Activated gamma-delta T cell treated with anti-CD3 and anti-CD28 coated beads, Interleukin-2, amount 50 U/mL, for 16 hours (primary cell): ENCODE measurements at places on chromosomes 11 and 22.
A peak's percentile ranks its signal among the peaks of the same experiment; 100 is the strongest.

GRCh38 chr11:20022363-20023081, 137.8 kb downstream of the DBX1 start:
- DNase-seq = no peak

- DNase-seq = no peak
Measured at GRCh38 chr22:50058061-50058905, at the start of gene TTLL8. TSS of gene TTLL8 (minus strand) at chr22:50058298.

DNA sequence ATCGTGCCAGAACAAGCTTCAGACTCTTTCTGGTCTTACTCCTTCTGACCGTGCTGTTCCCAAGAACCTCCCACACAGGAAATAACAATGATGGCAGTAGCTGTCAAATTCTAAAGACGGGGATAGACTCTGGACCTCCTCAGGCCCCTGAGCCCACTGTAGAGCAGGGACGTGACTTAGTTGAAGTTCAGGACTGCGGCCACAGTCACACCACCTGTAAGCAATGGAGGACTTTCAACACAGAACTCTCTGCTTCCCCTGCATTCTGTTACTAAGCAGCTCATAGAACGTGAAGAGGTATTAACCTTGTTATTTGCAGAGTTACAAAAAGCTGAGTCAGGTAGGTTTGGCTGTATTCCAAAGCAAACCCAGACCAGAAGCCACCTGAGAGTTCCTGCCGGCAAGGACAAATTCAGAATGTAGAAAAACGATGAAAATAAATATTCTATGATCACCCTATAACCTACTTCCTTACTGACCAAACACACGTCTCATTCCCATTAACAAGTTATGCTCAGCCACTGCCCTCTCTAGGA, 12.7 kb downstream of the TMEM45B start:
- DNase-seq = no peak

DNA sequence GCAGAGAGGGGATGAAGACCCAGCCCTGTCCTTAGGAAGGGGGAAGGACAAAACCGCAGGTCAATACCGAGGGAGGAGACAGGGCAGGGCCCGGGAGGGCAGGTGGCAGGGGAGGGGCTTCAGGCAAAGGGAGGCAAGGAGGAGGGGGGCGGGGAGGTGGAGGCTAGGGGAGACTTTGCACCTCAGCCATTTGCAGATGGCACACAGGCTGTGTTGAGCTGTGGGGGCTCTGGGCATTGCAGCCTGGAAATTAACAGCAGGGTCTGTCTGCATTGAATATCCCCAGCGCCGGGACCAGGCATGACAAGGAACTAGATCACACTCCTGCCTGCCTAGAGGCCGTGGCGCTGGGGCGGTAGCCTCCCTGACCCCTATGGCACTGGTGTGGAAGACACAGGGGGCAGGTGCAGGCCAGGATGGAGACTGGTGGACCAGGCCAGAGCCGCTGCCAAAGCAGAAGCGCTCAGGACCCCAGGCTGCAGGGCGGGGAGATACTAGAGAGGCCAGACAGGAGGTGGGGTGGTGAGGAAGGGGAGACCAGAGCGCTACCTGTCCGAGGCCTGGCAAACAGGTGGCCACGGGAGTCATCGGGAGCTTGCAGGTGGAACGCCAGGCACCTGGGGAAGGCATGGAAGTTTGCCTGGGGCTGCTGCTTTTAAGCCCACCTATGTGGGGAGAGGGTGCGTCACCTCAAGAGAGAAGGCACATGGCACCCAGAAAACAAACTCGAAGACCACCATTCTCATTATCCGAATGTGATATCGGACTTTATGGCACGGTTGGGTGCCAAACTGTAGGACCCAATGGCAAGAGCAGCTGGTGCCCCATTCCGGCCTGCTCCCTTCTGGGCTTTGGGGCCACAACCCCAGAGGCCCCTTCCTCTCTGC, 11.5 kb downstream of the CBX6 start:
- no peak for DNase-seq

DNA sequence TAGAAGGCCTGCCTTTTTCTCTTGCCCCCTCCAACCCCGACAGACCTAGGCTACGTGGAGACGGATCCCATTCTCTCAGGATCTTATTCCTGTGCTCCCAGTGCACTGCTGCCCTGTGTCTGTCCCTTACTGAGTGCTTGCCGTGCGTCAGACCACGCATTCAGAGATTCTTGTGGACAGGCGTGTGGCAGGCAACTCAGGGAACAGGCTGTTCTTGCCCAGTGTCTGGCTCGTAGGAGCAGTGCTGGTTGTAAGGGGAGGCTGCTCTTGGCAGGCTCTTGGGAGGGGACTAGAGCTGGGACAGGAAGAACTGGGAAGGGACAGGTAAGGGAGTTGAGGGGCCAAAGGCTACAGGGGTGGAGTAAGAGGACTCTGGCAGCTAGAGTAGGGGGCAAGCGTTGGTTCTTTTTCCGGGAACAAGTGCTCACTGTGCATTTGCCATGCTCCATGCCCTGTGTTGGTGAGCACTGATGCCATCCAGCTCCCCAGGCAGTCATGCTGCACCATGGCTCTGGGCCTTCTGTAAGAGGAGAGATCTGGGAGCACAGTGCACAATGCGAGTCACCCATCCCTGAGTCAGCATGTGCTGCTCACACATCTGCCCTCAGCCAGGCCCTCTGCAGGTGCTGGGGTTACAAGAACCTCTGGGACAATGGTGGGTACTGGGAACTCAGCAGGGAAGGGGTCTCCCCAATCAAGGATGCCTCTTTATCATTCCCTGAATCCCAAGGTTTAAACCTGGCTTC, 119.1 kb downstream of the TBC1D22A start:
- DNase-seq = no peak

- no peak for DNase-seq
Measured at GRCh38 chr22:48495751-48496080, 1332.0 kb downstream of the BRD1 start.

GRCh38 chr11:2091786-2092463, 47.3 kb downstream of the IGF2 start:
- DNase-seq = no peak

- no peak for DNase-seq
Measured at GRCh38 chr11:14650064-14650463, 6.5 kb downstream of the PDE3B start.

DNA sequence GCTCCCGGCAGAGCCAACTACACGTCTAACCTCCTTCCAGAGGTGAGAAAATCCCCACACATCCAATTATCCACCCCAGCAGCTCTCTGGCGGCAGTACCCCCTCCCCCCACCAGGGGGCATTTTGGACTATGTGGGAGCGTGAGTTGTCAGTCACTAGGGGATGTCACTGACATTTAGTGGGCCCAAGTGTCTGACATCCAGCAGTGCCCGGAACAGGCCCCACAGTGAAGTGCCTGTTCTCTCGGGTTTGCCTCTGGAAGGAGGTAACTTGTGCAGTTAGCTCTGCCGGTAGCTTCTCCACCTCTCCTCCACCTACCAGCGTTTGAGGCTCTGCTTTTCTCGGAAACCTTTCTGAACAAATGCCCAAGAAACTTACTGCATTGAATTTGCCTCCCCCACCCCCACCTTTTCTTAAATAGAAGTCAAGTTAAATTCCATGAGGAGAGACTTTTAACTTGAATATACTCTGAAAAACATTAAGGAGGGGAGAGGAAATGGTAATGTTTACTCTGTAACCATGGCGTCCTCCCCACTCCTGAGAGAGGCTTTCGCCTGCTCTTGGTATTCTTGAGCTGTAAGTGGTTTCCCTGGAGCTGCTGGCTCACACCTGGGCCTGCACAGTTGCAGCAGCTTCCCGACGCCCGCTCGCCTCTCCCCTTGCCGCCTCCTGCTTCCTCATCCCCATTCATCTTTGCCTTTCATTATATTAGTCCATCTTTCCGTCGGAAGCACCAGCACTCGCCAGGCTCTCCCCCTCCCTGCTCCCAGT, 112.8 kb downstream of the WNT7B start:
- peak; percentile 67 for DNase-seq

DNA sequence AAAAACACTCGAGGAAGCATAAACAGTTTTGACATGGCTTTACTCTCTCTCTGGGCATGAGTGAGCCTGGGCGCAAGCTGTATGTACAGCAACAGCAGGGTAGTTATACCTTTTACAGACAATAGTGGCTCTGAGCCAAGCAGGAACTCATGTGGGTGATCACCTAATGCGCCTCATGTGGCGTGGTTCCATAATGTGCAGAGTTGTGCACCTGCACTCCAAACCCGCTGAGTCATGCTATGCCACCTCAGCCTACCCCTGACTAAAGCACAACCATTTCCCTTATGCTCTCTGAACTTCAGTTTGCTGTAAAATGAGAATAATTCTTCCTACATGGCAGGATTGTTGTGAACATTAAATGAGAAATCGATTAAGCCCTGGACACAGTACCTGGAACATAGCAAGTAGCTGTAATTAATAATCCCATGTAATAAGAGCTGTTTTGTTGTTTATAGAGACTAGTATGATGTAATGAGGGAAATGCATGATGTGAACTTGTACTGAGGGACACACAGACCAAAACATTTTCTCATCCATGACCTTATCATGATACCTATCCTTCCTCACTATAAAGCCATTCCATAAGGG, 71.6 kb downstream of the CCDC34 start:
- no peak for DNase-seq

DNA sequence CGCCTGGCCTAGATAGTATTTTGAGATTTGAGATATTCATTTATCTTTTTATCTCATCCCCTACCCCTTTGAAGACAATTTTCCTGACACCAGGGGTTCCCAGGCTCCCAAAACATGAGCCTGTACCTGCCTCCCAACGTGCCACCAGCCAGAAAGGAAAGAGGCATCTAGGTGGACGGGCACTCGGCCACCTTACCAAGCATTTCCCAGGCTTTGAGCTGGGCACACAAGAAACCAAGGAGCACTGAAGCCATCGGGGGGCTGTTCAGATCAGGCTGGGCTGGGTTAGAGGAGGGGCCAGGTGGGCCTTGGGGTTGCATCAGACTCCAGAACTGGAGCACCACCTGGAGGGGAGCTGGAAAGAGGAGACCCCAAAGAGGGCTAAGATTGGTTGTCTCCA, 28.5 kb upstream of the BAIAP2L2 start:
- DNase-seq = no peak

DNA sequence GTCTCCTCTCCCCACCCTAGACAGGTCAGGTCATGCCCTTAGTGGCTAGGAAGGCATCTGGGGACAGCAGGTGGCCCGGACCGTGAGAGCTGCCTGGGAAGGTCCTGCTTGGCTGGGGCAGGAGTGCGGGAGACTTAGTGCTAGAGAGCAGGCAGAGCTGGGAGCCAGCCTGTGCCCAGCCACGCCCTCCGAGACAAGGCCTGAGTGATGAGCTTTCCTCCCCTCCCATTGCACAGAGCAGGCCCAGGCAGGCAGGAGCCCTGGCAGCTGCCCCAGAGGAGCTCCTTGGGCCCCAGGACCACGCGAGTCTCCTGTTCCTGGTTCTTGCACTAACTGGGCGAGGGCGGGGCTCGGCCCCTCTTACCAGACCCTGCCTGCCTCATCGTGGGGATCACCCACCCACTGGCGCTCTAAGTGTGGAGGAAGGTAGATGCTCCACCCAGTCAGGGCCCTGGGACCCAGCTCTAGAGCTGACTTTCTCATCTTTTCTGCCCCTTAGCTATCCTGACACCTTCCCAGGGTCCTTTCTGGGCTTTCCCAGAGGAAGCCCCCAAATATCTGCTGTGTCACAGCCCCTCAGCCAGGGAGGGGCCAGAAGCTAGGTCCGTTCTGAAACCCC, 44.9 kb downstream of the MACROD1 start:
- no peak for DNase-seq

- no peak for DNase-seq
Measured at GRCh38 chr22:48872271-48873190, 955.1 kb downstream of the BRD1 start.

GRCh38 chr11:118742304-118742703, 48.7 kb downstream of the DDX6 start:
- no peak for DNase-seq

- DNase-seq = no peak
Measured at GRCh38 chr11:2886191-2886894, 768 bp upstream of the CDKN1C start.

DNA sequence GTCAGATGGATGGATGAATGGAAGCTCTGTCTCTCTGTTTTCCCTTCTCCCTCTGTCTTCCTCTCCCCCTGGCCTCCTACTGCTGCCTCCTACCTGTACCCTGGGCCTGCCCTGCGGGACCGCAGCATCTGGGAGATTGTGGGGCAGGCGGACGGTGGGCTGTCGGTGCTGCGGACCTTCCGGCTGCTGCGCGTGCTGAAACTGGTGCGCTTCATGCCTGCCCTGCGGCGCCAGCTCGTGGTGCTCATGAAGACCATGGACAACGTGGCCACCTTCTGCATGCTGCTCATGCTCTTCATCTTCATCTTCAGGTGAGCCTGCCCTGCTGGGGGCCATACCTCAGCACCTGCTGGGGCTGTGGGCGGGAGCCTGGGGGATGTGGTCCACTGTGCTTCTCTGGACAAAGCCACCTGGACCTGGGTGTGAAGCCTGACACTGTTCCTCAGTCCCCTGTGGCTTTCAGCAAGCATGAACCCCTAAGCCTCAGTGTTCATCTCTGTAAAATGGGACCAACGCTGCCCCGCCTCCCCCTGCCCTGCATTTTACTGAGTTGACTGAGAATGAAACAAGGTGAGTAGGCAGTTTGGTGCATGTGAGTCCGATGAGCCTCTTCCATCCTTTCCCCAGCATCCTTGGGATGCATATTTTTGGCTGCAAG, 88.4 kb downstream of the CACNA1I start:
- no peak for DNase-seq
